Activated CD8-positive, alpha-beta T cell treated with anti-CD3 and anti-CD28 coated beads, Interleukin-2, amount 10 ng/mL, durations not matched to agents 7 days and 5 days (primary cell): ENCODE measurements at places on chromosomes 1 and 21. TPM values are rescaled to one million over a fixed set of nuclear protein-coding genes. Genes with fewer than 3 reads are reported as not detected.

NUAK2 gene
- 1.6 TPM for total RNA-seq

FAM78B gene
- total RNA-seq = 0.18 TPM

IFFO2 gene
- 8.2 TPM for total RNA-seq

SPRR2B gene
- total RNA-seq = not detected

GBP7 gene
- 0.11 TPM for total RNA-seq

TMEM81 gene
- 2.8 TPM for total RNA-seq

PRAMEF14 gene
- not detected for total RNA-seq

OR2T35 gene
- not detected for total RNA-seq

MYBPH gene
- not detected for total RNA-seq

AMPD1 gene
- total RNA-seq = not detected

PLA2G2C gene
- total RNA-seq = not detected

PDZK1IP1 gene
- total RNA-seq = not detected

ITLN1 gene
- not detected for total RNA-seq
